NCI-H69 (cell line): ENCODE measurements at places on chromosomes 4 and X.

DNA sequence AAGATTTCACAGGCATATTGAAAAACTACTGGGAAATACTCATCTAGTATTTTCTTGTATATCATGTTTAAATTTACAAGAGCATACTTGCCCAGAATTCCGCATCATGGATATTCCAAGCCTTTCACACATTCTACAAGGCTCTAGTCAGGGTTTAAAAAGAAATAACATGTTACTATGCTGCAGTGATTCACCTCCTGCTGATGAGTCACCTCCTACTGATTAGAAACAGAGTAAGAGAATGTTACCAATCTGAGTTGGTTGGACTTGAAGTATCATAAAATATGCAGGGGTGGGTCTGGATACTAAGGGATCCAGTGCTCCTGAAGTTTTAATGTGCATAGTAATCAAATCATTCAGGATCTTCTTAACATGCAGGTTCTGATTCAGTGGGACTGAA, 192.0 kb upstream of the ANK2 start:
- DNase-seq: peak; percentile 2

GRCh38 chrX:13265549-13266132, 54.2 kb downstream of the ATXN3L start:
- peak; percentile 60 for DNase-seq

GRCh38 chr4:182978152-182978827, 61.1 kb upstream of the DCTD start:
- DNase-seq: peak; percentile 2

DNA sequence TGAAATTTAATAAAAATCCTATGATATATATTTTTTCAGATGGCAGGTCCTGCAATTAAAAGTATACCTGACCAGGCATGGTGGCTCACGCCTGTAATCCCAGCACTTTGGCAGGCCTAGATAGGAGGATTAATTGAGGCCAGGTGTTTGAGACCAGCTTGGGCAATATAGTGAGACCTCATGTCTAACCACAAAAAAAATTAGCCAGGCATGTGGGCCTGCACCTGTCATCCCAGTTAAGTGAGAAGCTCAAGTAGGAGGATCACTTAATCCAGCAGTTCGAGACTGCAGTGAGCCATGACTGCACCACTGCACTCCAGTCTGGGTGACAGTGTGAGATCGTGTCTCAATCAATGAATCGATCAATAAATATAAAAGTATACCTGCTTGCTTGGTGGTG, 2.5 kb downstream of the OCIAD2 start:
- DNase-seq: peak; percentile 47

DNA sequence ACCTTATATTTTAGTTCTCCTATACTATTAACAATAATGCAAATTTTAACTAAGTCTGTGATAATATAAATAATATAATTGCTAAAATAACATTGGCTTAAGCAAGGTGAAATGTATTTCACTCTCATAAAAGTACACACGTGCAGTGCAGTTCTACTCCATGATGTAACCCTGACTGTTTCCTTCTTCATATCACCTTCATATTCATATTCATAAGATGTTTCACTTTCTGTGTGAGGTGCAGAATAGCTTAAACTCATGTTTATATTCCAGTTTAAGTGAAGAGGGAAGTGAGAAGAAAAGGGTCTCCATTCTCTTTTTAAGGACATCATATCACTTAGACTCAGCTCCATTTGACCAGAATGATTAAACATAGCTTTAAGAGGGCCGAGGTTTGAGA, 1810.0 kb upstream of the PCDH10 start:
- no peak for DNase-seq

DNA sequence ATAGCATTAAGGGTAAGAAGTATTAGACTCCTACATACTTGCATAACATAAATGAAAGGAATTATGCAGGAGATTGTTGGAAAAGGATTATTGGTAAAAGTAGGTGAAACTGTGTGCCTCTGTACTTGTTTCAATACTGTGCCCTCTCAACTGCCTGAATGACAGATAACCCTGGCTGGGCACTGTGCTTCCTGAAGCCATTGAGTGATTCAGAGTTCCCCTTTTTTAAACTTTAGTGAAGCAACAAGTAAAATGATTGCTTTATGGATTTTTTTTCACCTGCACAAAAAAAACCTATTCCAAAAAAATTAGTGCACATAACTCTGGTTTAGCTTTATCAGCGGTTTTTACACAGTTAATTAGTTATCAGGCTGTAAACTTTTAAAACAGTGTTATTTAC, 204.8 kb downstream of the TRAM1L1 start:
- no peak for DNase-seq

DNA sequence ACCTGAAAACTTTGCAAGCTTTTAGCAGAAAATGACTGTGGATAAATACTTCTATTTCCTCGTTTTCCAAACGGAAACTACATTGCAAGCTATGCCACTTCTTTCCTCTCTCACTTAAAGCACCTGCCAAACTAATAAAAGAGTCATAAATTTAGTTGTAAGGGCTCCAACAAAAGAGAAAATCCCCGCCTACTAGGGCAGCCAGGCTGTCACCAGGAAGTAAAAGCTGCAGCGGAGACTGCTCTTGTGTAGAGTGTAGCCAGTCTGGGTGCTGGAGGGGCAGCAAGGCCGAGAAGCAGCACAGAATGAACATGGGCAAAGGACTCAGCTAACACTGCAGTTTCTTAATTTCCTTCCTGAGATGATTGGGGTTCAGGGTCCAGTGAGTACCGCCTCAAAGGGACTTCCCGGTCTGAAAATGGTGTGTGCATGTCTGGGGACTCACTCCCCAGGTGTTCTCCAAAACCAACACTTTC, 89.3 kb upstream of the MAML3 start:
- peak; percentile 93 for DNase-seq

GRCh38 chr4:166622425-166622977, 611.8 kb downstream of the SPOCK3 start:
- DNase-seq: peak; percentile 2

- no peak for DNase-seq
These were observed 85.6 kb downstream of the MANBA start for GRCh38 chr4:102675141-102675540.

DNA sequence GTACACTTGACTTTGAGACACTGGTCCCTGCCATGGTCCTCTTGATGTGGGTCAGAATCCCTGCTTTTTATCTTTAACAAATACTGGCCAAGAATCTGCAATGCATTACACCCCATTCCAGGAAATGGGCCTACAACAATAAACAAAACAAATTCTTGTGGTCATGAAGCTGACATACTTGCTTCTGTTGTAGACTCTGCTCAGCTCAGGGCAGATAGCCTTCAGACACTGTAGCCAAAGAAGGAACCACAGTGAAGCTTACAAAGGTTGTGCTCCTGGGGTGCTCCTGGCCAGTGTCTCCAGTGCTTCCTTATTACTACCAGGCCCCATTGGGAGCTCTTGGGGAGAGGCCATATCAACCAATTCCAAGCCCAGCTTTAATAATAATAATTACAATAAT, 21.8 kb downstream of the KIAA1210 start:
- no peak for DNase-seq

- no peak for DNase-seq
These were observed 63.7 kb upstream of the TXK start for GRCh38 chr4:48197643-48198237.

GRCh38 chr4:95319169-95319568, 229.6 kb downstream of the UNC5C start:
- DNase-seq: no peak

GRCh38 chrX:51608126-51608525, 10.6 kb downstream of the CENPVL3 start:
- no peak for DNase-seq

DNA sequence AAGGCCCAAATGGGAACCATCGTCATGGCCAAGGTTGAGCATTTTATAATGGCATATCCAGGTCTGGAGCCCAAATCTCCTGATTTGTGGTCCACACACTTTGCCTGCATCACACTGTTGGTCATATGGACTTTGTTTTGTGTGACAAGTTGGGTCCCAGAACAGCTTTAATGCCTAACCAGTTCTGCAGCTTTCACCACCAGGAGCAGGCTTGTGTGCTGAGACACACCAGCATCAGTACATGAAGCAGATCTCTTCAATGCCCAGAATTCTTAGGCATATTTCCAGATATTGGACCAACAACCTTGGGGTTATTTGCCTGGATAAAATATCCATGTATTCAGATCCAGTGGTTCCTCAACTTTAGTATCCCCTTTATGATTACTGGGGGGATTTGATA, 371.3 kb downstream of the FBXW7 start:
- DNase-seq: no peak

- DNase-seq: no peak
These were observed 355.7 kb upstream of the GNPDA2 start for GRCh38 chr4:45082101-45082500.

DNA sequence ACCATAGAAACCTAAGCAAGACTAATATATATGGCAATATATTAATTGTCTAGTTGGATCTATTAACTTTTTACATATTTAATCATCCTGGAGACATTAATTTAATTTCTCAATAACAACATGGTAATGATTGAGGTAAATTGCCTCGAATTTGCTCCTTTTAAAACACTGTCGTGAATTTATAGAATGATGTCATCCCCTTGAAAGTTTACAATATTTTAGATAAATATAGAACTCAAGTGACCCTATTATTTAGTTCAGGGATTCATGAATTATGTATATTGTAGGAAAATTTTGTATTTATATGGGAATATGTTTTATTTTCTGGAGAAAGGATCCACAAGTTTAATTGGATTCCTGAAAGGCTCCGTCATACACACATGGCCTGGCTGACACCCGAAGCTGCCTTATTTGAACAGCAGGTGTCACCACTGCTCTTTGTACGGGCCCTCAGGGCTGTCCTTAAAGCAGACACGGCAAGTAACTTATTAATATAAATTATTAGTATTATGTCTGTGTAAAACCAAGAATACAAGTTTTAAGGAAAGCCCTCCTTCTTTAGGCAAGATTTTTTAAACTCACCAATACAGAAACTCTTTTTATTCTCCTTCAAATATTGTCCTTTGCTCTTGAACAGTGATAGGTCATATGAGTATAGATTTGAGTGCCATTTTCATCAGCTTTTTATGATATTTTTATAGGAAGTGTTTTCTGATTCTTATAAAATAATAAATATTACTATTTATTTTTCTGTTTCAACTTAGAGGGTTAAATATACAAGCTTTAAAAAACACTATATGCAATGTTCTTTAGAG, 1.9 kb upstream of the PLRG1 start:
- peak; percentile 59 for DNase-seq

DNA sequence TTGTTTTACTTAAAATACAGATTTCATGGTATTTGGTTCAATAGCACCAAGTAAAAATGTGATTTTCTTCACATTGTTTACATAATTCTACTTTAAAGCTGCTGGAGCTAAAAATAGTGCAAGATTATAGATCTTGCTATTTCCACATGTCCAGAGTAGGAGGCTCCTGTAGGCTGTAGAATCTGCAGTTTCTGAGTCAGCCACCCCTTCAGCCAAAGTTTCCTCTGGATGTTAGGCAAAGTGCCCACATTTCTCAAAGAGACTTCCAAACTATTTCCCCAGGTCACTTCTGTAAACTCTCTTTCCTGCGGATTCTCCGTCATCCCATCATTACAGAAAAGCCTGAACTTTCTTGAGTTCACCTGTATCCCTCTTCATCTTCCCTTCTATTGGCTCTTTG, 342.5 kb upstream of the FSTL5 start:
- DNase-seq: no peak

GRCh38 chr4:184384056-184384809, 90.1 kb downstream of the IRF2 start:
- DNase-seq: peak; percentile 14

GRCh38 chr4:151472711-151473110, 63.7 kb downstream of the FHIP1A start:
- no peak for DNase-seq

DNA sequence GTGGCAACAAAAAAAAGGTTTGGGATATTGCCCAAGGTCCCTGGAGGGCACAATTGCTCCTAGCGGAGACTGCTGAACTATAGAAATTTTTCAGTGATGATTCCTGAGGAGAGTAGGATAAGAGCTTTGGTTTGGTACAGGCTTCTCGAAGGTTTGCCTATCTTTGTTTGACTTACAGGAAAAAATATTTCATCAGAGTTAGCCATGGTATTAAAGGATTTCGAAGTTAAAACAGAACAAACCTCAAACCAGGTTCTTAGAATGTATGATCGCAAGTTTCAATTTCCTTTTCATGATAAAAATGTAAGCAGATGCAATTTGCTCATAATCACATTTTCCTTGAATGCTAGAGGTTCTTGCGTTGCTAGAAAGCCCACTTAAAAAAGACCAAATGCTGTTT, 1.7 kb downstream of the EGFL6 start:
- no peak for DNase-seq

- DNase-seq: no peak
These were observed 495.7 kb downstream of the RAPGEF2 start for GRCh38 chr4:159598602-159599001.

GRCh38 chr4:40908297-40908696, 158.5 kb downstream of the NSUN7 start:
- no peak for DNase-seq

GRCh38 chr4:141388481-141388880, 167.8 kb downstream of the ZNF330 start:
- no peak for DNase-seq

GRCh38 chr4:101032541-101032940, 314.8 kb downstream of the PPP3CA start:
- no peak for DNase-seq

DNA sequence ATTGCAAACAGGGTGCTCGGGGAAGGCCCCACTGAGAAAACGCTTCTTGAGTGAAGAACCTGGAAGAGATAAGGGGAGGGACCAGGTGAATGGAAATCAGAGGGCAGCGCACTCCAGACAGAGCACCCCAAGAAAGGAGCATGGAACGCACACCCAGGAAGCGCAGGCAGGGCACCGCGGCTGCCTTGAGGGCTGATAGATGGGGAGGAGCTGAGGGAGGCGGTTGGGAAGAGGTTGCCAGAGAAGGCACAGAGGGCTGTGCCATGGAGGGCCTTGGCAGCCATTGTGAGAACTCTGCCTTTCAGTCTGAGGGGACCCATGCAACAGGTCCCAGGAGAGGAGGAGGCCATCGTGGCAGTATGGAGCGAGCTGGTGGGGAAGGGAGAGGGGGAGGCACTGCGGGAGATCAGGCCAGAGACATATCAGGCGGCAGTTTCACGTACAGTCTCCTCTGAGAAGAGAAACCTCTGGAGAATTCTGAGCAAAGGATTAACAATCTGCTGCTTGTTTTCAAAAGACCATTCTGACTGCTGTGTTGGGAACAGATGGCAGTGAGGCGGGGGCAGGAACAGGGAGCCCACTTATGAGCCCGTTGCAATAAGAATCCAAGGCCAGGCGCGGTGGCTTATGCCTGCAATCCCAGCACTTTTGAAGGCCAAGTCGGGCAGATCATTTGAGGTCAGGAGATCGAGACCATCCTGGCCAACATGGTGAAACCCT, 83.7 kb downstream of the PCYT1B start:
- DNase-seq: peak; percentile 73

DNA sequence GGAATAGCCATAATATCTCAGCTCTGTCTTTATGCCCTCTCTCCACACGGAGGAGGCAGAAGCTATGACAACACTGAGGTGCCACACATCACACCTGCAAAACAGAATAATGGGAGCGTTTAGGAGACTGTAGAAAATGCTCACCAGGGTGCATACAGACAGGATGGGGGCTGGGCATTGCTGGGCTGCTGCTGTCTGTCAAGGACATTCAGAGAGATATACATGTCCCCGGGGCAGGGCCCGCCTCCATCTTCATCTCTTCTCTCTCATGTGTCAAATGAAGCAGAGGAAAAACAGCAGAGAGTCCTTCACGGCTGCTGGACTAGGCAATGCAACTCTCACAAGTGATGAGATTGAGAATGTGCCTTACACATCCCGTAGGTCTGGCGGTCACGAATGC, 65.3 kb upstream of the DHRSX start:
- peak; percentile 39 for DNase-seq
